ENCODE measurements at places on chromosomes 4 and X.

DNA sequence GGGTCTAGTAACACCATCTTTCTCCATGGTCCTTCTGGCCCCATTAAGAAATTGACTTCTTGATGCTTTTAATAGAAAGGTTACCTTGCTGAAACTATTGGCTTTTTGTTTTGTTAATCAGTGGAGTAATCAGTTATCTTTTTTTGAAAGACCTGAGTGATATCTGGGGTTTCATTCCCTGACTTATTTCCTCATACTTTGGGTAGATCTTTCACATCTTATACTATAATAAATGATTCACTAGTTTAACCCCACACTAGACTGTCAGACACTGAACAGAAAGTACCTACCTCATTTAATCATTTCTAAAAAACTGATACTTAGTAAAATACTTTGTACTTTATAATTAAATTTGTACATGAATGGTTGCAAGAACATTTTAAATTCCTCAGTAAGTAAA, 1021.1 kb downstream of the STIM2 start:
- DNase-seq = no peak

DNA sequence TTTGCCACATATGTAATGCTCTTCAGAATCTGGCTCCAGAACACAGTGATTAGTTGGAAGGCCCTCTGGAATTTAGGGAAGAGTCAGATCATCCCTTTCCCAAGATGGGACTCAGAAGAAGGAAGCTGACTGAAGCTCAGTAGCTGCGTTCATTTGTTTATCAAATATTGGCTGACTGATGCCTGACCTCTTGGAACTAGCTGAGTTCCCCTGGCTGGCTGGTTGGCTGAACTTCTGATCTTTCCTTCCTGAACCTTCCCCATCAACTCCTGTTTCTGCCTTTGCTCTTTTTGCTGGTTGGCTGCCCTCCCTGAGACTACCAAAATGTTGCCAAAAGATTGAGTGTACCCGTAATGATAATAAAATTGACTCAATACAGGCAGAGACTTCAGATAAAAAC, 866.5 kb upstream of the INTU start:
- DNase-seq = no peak

GRCh38 chr4:3527914-3528876, 4.0 kb downstream of the LRPAP1 start:
- DNase-seq = no peak

GRCh38 chr4:72567036-72567435, 2.0 kb downstream of the ADAMTS3 start:
- no peak for DNase-seq

GRCh38 chr4:81304871-81305270, 89.8 kb upstream of the PRKG2 start:
- no peak for DNase-seq

- no peak for DNase-seq
Measured at GRCh38 chr4:179803857-179804256, 2361.6 kb upstream of the AGA start.

- no peak for DNase-seq
Measured at GRCh38 chr4:122798101-122798500, 28.5 kb upstream of the FGF2 start.

All from omental fat pad (tissue), 4 donors.